ENCODE measurements at places on chromosomes 4 and X. TPM values are rescaled to one million over a fixed set of nuclear protein-coding genes. Genes with fewer than 3 reads are reported as not detected.

The CSN1S1 gene
- not detected for polyA plus RNA-seq

The GPR119 gene
- not detected for polyA plus RNA-seq

The SATL1 gene
- 0.37 TPM for polyA plus RNA-seq

- no peak for DNase-seq
Measured at GRCh38 chrX:110173192-110174175, 144.4 kb downstream of the AMMECR1 start.

GRCh38 chr4:102404431-102404969, 59.2 kb upstream of the SLC39A8 start:
- DNase-seq: no peak

DNA sequence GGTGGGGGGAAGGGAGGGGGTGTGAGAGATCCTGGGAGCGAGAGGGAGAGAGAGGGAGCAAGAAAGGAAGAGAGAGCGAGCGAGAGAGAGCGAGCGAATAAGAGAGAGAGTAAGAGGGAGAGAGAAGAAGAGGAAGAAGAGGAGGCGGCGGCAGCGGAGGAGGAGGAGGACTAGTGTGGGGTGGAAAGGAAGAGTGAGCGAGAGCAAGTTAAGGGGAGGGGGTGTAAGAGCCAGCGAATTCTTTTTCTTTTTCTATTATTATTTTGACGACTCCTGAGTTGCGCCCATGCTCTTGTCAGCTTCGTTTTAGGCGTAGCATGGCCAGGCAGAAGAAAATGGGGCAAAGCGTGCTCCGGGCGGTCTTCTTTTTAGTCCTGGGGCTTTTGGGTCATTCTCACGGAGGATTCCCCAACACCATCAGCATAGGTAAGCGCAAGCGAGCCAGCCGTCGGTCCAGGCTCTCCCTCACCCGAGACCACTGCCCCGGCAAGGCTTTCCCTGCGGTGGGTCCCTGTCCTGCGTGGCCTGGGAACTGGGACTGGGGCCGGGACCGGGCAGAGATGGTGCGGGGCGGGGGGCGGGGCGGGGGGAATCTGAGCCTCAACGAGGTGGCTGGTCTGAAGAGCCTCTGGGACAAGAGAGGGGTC, at the start of gene GRIA3:
Gene GRIA3, plus strand, starts transcription at position 60 of the 647 bp plus-strand sequence. Its CDS starts 258 bp downstream, at position 318.
- no peak for DNase-seq

DNA sequence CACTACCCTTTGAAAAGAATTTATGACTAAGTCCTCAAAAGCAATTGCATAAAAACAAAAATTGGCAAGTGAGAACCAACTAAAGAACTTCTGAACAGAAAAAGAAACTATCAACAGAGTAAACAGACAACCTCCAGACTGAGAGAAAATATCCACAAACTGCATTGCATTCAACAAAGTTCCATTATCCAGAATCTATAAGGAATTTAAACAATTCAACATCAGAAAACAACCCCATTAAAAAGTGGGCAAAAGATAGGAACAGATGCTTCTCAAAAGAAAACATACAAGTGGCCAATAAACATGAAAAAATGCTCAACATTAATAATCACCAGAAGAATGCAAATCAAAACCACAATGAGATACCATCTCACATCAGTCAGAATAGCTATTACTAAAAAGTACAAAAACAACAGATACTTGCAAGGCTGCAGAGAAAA, 130.2 kb downstream of the GASK1B start:
- no peak for DNase-seq
